ENCODE measurements at places on chromosomes 1 and 21.

DNA sequence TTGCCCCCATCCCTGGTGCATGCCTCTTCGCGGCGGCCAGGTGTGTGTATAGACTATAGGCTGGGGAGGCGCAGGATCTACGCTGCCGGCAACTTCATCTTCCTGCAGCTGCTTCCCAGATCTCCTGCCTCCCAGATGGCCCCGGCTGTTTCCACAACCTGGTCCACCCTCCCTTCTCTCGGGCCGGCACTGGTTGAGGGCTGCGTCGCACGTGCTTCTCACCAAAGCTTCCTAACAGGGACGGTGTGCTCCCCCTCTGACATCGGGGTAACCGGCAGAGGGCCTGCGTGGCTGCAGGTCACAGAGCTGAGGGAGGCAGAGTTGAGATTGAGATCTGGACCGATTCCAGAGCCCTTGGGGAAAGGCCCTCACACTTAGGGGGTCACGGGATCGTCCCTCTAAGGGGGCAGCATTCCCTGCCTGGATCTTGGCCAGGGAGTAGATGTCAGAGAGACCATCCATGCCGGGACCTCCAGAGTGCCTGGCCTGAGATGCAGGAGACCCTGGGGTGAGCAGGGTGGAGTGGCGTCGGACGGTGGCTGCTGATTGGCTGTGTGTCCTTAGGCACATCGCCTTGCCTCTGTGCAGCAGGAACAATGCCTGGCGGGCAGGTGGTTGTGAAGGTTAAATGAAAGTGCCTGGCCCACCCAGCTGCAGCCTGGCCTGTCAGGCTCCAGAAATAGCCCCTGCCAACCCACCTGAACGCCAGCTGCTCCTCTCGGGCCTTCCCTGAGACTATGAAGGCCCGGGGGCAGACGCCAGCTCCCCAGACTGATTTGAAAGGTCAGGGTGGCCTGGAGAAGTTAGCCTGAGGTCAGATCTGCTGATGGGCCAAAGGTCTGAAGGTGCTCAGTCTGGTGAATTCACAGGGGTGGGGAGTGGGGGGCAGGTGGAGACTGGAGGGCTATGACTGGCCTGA is 6.1 kb upstream of the MASP2 start:
- no peak overlapping the region for H3K4me3 ChIP-seq
- DNase-seq, result no peak

GRCh38 chr1:70475023-70475422 is 64.0 kb downstream of the CTH start:
- H3K4me1 ChIP-seq, result no peaks in the 10 kb centered on the region
- DNase-seq, result no peak
- no peaks in the 10 kb centered on the region for H3K36me3 ChIP-seq
- no peak overlapping the region for H3K27ac ChIP-seq
- no peak overlapping the region for H3K4me3 ChIP-seq

- no peak overlapping the region for H3K27ac ChIP-seq
- H3K36me3 ChIP-seq, result no peaks in the 10 kb centered on the region
- peaks cover 5% of the 10 kb centered on the region for H3K4me1 ChIP-seq
- DNase-seq, result no peak
Observed at GRCh38 chr1:54600947-54601721, 22.2 kb downstream of the FAM151A start.

DNA sequence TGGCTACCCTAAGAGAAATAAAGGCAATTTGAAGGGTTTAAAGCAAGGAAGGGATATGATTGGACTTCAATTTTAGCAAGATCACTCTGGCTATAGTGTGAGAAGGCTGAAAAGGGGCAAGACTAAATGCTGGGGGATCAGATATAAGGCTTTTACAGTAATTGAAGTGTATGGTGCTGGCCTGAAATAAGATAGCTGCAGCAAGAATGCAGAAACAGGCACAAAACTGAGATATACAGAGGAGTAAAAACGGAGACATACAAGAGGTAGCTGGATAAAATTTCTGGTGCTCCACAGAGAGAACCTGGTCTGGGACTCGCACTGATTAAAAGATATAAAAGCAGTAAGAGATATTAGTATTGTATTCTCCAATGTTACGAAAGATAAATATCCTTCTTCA is 92.0 kb downstream of the DENND1B start:
- DNase-seq, result no peak
- H3K4me1 ChIP-seq, result no peaks in the 10 kb centered on the region
- no peak overlapping the region for H3K4me3 ChIP-seq
- H3K36me3 ChIP-seq, result peaks cover 2% of the 10 kb centered on the region
- H3K27ac ChIP-seq, result no peak overlapping the region

DNA sequence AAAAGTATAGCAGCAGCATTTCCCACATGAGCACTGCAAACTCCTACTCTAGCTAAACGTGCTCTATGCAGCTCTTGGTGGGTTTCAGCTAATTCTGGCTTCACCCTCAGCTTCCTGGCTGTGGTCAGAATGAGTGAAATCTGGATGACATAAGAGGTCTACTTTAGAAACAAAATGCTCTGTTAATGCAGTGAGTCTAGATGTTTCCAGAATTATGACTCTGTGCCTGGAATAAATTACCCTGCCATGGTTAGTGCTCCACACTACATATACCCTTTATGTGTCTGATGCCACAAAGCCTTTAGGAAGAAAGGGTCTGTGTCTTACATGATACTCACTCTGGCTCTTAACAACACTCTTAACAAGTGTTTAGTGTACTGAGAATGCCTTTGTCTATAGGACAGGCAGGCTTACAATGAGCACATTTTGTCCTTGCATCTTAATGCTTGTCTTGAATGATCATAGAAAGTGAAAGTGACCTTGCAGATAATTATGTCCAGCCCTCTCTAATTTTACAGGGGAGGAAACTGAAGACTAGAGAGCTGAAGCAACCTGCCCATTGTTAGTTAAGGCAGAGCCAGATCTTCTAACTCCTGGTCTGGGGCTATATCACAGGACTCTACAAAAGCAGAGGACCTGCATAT is 9.2 kb downstream of the S100A10 start:
- H3K27ac ChIP-seq, result no peak overlapping the region
- DNase-seq, result no peak
- H3K4me1 ChIP-seq, result peaks cover 76% of the 10 kb centered on the region
- H3K4me3 ChIP-seq, result no peak overlapping the region

GRCh38 chr1:116326486-116326885 is 46.6 kb upstream of the ATP1A1 start:
- H3K27ac ChIP-seq, result no peak overlapping the region
- H3K36me3 ChIP-seq, result no peaks in the 10 kb centered on the region
- DNase-seq, result no peak
- H3K27me3 ChIP-seq, result no peaks in the 10 kb centered on the region
